ENCODE measurements at places on chromosomes 13 and 19.

GRCh38 chr13:106373304-106373988 is 162.0 kb downstream of the EFNB2 start:
- no peak for DNase-seq

GRCh38 chr19:6717441-6717971 is 2.9 kb downstream of the C3 start:
- DNase-seq: no peak

DNA sequence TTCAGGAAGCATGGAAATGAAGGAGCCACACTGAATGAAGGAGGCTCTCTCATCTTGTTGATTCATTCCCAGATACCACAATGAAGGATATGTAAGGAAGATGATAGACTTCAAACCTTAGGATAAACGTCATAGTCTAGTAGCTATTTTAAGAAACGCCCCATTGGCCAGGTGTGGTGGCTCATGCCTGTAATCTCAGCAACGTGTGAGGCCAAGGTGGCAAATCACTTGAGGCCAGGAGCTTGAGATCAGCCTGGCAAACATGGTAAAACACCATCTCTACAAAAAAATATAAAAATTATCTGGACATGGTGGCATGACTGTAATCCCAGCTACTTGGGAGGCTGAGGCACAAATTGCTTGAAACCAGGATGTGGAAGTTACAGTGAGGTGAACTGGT is 17.1 kb upstream of the ZNF841 start:
- no peak for DNase-seq

DNA sequence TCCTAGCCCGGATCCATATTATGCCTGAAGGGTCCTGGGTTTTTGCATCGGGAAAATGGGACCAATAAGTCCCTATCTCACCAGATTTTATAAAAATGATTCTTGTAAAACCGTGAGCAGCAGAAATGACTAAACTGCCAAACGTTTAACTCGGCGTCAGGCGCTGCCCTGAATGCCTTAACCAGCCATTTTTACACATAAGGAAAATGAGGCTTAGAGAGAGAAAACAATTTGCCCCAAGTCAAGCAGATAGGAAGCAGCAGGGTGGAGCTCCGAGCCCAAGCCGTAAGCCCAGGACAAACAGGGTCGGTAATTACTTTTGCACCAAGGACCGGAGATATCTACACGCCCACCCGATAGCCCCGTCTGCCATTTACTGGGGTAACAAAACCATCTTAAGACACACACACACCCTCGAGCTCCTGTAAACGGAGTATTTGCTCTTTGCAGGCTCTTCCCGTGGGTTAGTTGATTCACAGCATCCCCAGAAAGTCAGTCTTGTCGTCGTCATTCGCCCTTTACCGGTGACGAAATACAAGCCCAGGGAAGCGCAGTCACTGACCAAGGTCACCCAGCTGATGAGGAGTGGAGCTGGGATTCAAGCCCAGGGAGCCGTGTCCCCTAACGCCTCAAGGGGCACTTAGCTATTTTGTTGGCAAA is 16.0 kb upstream of the MRI1 start:
- no peak for DNase-seq

DNA sequence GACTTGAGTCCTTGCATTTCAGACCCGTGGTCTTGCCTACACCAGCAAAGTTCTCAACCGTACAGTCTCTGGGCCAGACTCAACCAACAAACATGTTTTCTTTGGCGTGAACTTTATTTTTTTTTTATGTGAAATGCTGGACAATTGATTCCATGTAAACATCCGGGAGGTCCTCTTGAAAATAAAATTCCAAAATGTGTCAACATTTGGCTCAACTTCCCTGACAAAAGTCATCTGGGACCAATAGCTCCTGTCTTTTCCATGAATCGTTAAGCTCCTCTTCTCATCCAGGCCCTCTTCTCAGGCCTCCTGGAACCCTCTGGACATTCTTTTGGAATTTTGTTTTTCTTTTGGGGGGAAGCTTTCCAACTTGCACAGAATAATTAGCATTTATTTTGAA is 2.7 kb downstream of the ALDH16A1 start:
- no peak for DNase-seq

DNA sequence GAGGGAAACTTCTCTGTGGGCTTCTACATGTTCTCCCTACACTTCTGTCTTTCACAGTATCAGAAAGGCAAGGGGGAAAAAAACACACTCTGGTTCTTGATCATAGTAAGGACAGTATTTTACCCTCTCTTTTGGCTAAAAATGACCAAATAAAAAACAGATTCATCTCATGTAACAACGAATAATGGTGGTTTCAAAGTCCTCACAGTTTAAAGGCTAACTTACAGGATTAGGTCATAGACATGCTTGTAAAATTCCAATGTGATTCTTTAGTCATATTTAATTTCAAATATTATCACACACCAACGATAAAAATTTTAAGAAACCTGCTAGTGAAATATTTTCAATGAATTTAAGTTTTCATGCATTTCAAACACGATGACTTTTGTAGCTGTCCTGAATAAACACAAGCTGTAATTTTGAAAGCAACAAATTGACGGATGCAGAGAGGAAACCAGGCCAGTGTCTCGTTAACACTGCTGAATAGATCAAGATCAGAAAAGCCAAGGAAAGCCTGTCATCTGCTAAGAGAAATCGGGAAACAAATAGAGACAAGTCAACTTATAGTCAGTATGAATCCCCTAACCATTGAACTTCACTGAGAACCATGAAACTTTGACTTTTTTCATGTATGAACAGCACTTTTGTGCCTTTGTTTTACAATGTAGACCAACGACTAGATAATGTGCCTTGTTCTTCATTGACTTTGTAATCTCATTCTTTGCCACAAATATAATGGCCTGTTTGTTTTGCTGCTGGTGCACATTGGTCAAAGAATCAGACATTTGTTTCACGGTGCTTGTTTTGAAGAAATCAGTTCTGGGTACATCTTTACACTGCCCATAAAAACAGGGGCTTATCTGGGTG is 22.0 kb downstream of the MBNL2 start:
- no peak for DNase-seq

- no peak for DNase-seq
Measured at GRCh38 chr13:41944229-41944628, 16.7 kb downstream of the VWA8 start.

- DNase-seq: no peak
Measured at GRCh38 chr19:2014731-2015607, 545 bp downstream of the BTBD2 start.

DNA sequence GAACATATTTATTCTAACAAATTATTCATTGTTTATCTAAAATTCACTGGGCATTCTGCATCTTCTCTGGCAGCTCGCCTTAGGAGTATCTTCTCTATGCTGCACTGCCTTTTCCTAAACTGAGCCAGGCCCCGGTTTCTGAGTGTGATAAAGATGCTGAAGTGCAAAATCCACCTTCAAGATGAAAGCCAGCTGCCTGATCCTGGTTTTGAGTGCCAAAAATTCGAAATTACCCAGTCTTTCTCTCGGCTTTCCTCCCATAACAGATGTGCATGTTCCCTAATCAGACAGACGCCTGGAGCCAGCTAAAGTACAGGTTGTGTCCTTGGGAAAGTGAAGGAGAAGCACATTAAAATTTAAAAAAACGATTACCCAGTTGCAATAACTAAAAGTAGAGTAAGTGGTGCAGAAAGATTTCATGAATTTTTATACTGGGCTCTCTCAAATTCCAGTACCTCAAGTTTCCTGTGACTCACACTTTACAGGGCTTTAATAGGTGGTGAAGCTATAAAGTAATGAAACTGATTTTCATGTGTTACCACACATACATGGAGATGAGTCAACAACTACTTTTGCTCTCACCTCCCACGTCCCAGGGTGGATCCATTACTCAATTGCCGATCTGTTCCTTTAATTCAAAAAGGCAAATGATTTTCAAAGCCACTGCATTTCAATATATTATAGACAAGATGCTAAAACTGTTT is 65.0 kb upstream of the GTF2F2 start:
- peak; percentile 49 for DNase-seq

DNA sequence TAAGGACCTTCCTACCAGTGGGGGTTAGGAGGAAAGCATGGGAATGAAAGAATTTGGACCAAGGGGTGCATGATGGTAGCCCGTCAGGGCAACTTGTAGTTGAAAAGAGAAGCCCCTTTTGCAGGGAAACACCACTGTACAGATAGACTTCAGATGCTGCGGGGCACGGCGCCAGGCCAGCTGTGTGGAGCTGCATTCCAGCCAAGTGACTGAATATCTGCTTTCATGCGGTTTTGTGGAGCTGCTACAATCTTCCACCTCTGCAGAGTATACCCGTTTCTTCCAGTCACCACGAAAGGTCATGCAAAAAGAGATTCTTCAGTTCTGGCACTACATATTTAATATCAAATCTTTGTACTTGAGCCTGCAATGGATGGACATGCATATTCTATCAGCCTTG is 104.7 kb downstream of the RGCC start:
- DNase-seq: peak; percentile 95

- no peak for DNase-seq
Measured at GRCh38 chr13:30415430-30416030, 6.8 kb upstream of the UBE2L5 start.

DNA sequence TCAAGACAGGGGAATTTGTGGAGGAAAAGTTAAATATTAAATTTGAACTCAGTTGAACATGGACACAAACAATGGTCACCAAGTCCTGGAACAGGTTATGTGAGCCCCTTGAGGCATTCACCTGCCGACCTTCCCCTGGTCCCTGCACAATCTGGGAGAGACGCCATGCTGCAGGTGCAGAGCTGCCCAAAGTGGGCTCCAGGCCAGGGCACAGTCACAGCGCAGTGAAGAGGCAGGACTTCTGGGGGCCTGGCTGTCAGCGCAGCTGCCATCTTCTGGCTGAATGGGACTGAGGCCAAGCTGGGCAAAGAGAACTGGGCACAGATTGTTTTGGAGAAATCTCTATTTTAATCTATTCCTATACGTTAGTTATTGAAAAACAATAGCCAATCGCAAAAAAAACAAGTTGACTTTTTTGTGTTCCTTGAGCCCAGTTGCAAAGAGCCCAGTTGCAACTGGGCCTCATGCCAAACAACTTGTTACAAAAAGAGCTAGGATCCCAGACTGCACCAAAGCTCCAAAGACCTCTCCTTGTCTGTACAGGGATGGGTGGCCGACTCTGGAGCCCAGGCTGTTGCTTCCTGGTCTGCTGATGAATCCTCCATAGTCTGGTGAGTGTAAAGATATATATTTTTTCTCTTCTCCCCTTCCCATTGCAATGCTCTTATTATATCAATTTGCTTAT is 1.2 kb upstream of the ZNF626 start:
- peak; percentile 38 for DNase-seq

GRCh38 chr13:75090872-75091615 is 390.9 kb downstream of the TBC1D4 start:
- no peak for DNase-seq

DNA sequence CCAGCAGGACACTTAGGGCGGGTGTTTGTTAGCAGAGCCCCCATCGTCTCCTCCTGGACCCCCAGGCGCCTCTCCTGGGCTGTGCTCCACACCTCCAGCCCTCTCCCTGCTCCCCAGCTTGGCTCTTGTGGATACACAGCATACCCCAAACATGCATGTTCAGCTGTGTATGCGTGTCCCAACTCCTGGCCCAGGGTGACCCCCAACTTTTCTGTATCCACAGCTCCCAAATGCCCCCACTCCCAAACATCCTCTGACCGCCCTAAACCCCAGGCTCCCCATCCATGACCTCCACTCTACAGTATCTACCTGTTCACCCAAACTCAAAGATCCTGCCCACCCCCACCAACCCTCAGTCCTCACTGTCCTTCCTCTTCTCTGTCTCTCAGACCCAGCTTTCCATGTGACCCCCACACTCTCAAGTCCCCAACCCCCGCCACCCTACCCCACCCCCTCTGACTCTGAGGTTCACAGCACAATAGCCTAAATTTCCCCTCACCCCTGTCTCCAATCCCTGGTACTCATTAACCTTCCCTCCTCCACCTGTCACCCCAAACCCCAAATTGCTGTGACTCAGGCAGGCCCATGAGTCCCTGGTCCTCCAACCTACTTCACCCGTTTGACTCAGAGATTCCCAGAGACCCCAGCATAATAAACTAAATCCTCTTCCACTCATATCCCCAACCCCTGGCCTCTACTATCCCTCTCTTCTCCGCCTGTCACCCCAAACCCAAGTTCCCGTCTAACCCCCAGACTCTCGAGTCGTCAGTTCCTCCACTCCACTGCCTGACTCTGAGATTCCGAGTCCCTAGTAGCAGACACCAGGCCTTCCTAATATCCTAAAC is 968 bp downstream of the UBE2M start:
- no peak for DNase-seq

All from head of caudate nucleus (tissue), 42 donors.